NCI-H187 treated with DMSO at 0.1 percent for 48 hours (cell line): ENCODE measurements at places on chromosomes 5 and 9.

DNA sequence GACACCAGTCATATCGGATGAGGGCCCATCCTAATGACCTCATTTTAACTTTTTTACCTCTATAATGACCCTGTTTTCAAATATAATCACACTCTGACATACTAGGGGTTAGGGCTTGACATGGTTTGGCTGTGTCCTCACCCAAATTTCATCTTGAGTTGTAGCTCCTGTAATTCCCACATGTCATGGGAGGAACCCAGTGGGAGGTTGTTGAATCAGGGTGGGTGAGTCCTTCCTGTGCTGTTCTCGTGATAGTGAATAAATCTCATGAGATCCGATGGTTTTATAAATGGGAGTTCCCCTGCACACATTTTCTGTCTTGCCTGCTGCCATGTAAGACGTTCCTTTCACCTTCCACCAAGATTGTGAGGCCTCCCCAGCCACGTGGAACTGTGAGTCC lies 71.8 kb downstream of the THBS4 start:
- no peak for DNase-seq

DNA sequence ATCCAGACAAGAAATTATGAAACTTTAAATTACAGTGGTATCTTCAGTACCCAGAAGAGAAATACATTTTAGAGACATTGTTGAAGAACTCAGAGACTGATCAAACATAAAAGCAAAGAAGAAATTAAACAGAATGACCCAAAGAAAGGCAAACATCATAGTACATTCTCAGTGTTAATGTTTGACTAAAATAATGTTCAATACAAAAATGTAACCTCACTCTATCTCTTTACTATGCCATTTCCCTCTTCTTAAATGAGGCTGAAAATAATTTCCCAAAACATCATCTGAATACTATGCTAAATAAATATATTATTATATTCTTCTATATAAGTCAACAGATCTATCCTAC lies 22.8 kb downstream of the TMEM161B start:
- no peak for DNase-seq

- DNase-seq: no peak
These were observed 26.3 kb downstream of the GSN start for GRCh38 chr9:121294151-121294743.

- no peak for DNase-seq
These were observed 22.2 kb downstream of the SHB start for GRCh38 chr9:38046661-38047300.

DNA sequence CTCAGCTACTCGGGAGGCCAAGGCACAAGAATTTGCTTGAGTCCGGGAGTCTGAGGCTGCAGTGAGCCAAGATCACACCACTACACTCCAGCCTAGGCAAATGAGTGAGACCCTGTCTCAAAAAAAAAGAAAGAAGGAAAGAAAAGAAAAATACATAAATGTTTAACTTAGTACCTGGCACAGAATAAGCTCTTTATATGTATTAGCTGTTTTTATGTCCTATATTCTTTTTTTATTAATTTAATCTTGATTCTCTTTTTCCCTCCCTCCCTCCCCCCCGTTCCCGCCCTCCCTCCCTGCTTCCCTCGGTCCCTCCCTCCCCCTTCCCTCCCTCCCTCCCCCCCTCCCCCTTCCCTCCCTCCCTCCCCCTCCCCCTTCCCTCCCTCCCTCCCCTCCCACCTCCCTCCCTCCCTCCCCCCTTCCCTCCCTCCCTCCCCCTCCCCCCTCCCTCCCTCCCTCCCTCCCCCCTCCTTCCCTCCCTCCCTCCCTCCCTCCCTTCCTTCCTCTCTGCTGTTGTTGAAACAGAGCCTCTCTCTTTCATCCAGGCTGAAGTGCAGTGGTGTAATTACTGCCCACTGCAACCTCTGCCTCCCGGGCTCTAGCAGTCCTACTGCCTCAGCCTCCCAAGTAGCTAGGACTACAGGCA lies 135.8 kb upstream of the GRHPR start:
- no peak for DNase-seq

DNA sequence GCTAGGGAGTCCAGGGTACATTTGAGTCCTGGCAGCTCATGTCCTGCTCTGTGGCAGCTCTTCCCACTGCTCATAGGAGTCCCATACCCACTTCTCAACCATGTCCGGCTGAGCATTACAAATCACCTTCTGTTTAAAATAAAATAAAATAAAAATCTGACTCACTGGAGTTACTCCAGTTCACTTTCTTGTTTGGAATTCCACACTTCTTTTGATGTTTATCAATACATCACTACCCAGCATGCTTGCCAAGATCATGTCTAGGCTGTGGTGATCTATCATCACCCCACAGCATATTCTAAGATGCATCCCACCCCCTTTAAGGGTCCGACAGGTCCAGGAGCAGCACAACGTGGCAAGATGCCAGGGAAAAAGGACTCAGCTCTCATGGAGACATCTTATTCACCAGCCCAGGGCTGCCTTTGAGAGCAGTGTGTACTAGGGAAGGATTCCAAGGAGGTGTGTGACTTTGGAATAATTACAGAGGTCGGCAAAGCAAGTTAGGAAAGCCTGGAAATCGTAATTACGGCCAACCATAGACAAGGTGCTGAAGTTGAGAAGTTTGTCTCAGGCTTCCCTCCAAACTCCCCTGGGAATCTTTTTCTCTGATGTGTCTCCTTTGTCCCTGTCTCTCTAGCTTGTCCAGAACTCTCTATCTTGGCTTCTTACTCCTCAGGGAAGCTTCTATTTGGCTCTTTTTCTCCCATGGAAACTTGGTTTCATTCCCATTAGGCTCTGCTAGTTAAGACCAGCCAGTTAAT lies 111.4 kb upstream of the SLC1A3 start:
- no peak for DNase-seq

DNA sequence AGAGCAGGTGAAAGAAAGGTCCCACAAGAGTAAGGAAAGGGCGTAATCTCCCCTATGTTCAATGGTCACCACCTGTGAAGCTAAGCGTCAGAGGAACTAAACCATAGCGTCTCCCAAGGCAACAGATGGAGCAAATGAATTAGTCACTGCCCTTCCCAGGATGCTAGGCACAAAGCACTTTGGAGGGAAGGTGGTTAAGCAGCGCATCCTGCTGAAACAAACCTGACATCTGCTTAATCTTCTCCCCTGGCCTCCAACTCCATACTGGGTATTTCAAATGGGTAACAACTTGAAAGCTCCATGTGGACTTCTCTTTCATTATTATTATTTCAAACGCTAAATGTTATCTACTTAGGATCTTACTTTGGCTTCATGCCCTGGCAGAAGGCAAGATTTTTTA lies 227.3 kb downstream of the MLLT3 start:
- no peak for DNase-seq

DNA sequence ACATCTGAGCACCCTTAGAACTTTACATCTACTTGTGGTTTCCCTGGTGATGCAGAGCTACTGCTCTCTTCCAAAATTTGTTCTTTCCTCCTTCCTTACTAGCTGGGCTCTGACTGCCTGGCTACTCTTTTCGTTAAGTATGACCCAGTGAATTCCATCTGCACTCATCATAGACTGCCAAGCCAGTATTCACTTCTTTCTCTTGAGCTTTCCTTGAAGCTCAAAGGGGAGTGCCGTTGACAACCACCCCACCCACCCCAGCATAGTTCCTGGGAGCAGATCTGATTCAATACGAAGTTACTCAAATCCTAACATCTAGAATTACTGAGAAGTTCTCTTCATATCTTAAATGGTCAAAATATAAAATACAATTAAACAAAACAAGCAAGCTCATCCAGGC lies 190.5 kb downstream of the ADAMTS12 start:
- DNase-seq: no peak

- no peak for DNase-seq
These were observed 127.7 kb upstream of the BASP1 start for GRCh38 chr5:17089690-17090089.

- DNase-seq: no peak
These were observed 59.2 kb downstream of the RIC1 start for GRCh38 chr9:5688109-5688508.

DNA sequence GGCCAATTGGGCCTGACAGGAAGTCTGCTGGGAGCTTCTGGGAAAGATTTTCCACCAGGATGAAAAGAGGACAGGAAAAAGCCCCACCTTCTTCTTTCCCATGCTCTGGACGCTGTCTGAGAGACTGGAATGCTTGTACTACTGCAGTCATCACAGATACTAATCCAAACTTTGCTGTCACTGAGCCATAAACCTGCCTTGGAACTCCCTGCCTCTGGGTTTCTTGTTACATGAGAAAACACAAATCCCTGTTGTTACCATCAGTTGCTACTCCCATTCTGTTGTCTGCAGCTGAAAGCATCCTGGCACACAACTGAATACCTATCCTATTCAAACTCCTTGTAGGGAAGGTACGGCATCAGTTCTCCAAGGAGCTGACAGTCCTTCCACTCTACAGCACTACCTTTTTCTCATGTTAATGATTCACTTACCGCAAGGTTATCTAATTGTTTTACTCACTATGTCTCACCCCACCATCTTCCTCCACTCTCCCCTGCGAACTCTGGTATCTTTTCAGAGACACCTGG lies 167.5 kb downstream of the CDK5RAP2 start:
- DNase-seq: no peak

DNA sequence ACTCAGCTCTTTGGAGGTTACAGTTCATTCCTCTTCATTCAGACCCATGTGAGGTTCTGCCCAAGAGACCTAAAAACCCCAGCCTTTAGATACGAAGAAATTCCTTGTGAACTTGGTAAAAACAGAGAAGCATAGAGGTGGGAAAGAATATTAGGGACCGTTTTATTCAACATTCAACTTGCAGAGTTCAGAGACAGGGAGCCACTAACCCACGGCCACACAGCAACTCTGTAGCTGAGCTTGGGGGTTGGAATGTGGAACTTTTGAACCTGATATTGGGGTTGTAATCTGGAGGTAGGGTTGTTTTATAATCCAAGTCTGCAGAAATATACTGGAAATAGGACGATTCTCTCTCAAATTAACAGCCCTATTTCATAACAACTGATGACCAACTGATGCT lies 10.8 kb upstream of the BOD1 start:
- no peak for DNase-seq

GRCh38 chr5:5542654-5543053 lies 120.2 kb downstream of the ICE1 start:
- no peak for DNase-seq

DNA sequence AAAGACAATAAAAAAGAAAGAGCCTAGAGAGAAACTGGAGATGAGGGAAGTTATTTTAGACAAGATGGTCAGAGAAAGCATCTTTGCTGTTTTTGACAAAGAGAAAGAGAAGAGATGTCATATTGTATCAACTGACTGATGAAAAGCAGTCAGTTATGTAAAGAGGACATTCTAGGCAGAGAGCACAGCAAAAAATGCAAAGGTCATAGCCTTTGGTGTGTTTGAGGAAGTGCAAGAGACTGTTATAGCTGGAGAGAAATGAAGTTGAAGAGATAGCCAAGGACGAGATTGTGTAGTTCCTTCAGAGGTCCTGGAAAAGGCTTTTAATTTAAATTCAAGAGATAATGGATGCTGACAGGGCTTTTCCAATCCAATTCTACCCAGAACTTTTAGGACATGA lies 342.4 kb downstream of the RASEF start:
- no peak for DNase-seq

DNA sequence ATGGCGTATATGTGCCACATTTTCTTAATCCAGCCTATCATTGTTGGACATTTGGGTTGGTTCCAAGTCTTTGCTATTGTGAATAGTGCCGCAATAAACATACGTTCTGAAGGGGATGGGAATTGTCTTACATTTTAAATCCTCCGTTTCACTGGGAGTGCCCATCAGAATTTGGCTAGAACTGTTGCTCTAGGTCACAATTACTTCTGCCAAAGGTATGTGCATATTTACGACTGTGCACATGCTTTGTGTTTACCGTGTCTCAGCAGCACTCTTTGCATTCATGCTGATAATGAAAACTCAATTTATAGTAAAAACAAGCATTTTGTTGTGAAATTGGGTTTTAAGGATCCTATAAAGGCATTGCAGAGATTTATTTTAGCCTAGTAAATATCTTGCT lies 151.9 kb upstream of the ZNF618 start:
- no peak for DNase-seq

DNA sequence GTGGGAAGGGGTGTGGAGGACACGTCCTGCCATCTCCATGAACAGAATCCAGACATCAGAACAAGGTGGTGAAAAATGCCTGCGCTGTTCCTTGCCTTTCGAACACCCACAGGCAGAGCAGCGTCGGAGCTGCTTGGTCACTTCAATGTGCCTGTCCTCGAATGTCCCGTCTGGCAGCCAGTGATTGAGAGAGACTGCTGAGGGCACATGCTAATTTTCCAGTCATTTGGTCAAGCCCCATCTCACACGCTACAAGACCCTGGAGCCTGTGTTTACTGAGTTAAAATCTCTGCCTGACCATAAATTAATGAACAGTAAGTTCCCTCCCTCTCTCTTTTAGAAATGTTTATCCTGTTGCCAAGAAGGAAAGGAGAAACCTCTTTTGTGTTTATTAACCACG lies 149.3 kb downstream of the NTRK2 start:
- no peak for DNase-seq

- DNase-seq: no peak
These were observed 317.1 kb downstream of the KCTD16 start for GRCh38 chr5:144487761-144488160.

- no peak for DNase-seq
These were observed 18.1 kb downstream of the LRRC70 start for GRCh38 chr5:62596691-62597090.

GRCh38 chr5:145396888-145397287 lies 438.3 kb downstream of the PRELID2 start:
- no peak for DNase-seq

- DNase-seq: no peak
These were observed 125.5 kb downstream of the EPB41L4A start for GRCh38 chr5:112293587-112293986.

- no peak for DNase-seq
These were observed 142.6 kb upstream of the LMX1B start for GRCh38 chr9:126471084-126471624.

- no peak for DNase-seq
These were observed 53.8 kb downstream of the KCNV2 start for GRCh38 chr9:2771087-2771486.

GRCh38 chr9:110248361-110248760 lies 7.9 kb downstream of the TXN start:
- DNase-seq: no peak

DNA sequence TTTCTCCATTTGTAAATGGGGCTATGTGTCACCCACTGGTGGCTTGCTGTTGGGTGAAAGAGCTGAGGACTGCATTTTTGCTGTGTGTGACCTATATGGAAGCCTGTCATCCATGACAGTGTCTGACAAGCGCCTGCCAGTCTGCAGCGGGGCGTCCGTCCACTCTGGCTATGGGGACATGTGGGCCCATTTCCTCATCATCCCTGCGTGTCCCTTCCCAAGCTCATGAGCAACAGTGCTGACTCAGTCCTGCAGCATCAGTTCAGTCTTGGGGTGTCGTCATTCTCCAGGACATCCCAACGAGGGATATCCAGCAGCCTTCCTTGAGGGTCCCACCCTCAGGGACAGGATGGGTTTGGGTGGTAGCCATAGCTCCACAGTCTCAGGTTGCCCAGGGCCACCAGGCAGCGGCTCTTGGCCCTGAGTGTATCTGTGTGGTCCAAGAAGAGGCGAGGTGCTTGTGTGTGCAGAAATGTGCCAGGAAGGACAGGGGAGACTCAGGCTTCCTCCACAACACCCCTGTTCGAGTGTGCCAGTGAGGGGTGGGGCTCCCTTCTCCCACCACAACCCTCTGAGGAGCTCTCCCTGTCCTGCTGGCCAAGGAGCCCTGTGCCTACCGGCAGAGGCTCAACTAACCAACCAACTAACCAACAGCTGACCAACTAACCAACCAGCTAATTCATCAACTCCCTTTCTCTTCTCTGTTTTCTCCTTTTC lies 2.1 kb downstream of the FGD3 start:
- no peak for DNase-seq

- DNase-seq: no peak
These were observed 211.6 kb downstream of the MSX2 start for GRCh38 chr5:174935854-174936474.

GRCh38 chr9:6829027-6829426 lies 71.3 kb downstream of the KDM4C start:
- DNase-seq: no peak
